CD8-positive, alpha-beta T cell (primary cell): ENCODE measurements at places on chromosomes 13 and 19. TPM values are rescaled to one million over a fixed set of nuclear protein-coding genes. Genes with fewer than 3 reads are reported as not detected.
A peak's percentile ranks its signal among the peaks of the same experiment; 100 is the strongest.

The CGB3 gene
- not detected for total RNA-seq

The TNFSF13B gene
- 1.3 TPM for total RNA-seq

The TSPAN16 gene
- total RNA-seq = not detected

The AZU1 gene
- total RNA-seq = 0.69 TPM

The CLEC17A gene
- 0.35 TPM for total RNA-seq

The MCEMP1 gene
- total RNA-seq = 1.5 TPM

The IRGC gene
- total RNA-seq = not detected

GRCh38 chr13:79307433-79307861 lies 98.6 kb downstream of the RBM26 start:
- DNase-seq = no peak

DNA sequence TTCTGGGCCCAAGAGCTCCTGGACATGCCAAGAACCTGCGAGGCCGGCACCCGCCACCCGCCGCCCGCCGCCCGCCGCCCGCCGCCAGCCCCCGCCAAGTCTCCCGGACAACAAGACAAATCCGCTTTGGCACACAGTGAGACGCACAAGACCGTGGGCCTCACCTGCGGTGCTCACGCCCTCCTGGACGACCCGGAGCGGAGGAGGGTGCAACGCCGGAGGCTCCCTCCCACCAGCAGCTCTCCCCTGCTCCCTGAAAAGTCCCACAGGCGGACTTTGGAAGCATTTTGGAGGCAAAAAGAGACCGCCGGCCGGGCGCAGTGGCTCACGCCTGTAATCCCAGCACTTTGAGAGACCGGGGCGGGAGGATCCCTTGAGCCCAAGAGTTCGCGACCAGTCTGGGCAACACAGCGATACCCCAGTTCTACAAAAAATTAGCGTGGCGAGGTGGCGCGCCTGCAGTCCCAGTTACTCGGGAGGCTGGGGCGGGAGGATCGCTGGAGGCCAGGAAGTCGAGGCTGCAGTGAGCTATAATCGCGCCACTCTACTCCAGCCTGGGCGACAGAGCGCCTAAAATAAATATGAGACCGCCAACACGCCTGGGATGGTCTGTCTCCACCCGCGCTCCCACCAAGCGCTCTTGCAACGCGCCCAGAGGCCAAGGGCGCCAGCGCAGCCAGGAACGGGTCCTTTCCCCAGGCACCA lies 783 bp downstream of the RHPN2 start:
- DNase-seq = no peak

GRCh38 chr13:87982400-87982799 lies 311.2 kb downstream of the SLITRK5 start:
- no peak for DNase-seq

DNA sequence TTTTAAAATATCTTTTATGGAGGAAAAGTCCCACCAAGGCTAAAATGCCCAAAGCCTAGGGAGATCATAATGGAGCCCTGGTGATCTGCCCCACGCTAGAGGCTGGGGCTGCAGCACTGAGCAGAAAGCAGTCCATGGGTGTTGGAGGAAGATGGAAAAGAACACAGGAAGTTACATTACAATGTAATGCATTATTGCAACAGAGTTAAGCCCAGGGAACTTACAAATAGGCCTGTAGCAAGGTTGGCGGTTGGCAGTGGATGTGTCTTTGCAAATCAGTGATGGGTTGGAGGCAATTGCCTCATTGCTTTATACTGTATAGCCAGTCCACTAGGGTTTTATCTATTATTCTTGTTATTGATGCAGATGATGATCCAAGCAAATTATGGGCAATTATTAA lies 399.9 kb downstream of the NDFIP2 start:
- DNase-seq = no peak

DNA sequence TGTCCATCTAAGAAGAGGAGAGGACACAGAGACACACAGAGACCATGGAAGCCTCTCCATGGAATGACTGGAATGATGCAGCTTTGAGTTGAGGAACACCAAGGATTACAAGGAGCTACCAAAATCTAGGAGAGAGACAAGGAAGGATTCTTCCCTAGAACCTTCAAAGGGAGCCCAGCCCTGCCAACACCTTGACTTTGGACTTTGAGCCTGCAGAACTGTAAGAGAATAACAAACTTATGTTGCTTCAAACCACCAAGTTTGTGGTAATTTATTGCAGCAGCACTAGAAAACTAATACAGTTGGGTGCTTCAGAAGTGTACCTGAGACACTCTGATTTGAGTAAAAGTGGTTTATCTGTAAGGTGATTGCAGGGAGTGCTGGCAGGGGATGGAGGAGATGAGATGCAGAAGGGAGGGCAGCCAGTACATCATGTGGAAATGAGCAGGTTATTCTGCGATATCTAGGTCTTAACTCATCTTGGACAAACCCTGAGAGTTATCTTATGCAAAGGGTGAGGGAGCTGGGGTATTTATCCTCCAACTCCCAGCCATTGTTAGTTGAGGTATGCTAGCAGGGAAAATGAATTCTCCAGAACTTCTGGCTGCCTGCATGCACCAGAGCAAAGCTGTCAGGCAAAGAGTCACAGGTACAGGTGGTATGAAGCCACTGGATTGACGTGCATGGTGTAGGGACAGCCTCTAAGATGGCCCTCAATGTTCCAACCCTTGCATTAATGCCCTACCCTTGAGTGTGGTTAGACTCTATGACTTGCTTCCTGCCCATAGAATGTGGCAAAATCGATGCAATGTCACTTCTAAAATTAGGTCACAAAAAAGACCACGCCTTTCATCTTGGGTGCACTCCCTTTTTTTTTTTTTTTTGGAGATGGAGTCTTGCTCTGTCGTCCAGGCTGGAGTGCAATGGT lies 31.3 kb upstream of the ADGRL1 start:
- no peak for DNase-seq

- no peak for DNase-seq
These were observed 14.5 kb downstream of the ARHGEF7 start for GRCh38 chr13:111129465-111130115.

GRCh38 chr13:45851171-45851921 lies at the start of gene SIAH3:
TSS of gene SIAH3 (minus strand) at chr13:45851753. CDS start at chr13:45851629, 124 bp downstream.
- DNase-seq = peak; percentile 58

DNA sequence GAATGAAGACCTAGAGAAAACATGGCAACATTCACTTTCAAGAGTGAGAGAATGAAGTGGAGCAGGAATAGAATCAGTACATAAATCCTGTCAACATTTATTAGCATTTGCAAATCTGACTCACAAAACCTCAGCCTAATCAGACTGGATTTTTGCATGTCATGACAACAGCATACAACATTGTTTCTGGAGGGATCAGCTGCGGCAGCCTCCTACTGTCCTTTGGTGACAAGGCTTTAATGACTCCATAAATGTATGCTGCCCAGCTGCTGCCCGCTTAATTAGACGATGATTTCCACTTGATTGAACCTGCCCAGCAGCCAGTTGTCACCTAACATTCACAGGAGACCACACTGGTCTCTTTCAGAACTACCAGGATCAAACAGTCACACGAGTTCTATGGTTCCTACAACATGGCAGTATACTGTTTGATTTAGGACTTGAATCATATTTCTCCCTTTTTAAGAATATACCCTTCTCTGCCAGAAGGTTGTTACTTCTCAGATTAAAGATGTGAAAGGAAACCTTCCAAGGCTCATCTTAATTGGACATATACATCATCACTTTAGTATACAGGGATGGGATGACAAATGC lies 9.3 kb downstream of the EBPL start:
- DNase-seq = no peak

- DNase-seq = no peak
These were observed 14.4 kb upstream of the DPP9 start for GRCh38 chr19:4737955-4738600.

DNA sequence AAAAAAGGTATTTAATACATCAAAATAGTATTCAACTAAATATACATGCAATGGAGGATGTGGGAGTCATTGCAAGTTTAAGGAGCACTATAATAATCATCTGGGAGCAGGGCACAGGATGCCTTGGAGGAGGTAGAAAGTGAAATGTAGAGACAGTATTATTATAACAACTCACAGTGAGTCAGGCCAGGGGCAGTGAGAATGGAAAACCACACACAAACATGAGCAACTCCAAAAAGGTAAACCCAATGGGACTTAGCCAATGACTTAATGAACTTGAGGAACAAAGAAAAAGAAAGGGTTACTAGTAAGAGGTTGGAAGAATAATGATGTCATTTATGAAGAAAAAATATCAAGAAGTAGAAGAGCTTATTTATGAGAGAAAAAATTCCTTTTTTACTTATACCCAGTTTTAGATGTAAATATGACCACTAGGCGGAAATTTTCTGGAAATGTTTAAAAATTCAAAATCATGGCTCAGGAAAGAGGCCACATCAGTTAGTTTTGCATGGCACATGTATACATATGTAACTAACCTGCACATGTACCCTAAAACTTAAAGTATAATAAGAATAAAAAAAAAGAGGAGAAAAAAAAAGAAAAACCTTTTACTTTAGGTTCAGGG lies 389.3 kb downstream of the SUCLA2 start:
- no peak for DNase-seq

DNA sequence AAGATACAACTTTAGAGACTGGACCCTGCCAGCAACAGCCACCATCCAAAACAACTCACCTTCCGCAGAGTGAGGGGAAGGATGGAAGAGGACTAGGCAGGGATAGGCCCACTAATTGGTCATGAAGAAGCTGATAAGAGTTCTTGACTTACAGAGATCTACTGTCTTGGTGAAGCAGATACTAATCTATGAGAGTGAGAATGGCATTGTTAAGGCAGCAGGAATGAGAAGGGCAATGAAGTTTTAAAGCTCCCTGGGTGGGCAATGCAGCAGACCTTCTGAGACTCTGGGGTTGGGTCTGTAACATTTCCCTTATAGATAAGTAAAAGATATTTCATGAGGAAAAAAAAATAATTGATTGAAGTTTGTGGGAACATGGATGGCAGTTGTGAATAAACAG lies 63.7 kb downstream of the KLF12 start:
- no peak for DNase-seq

GRCh38 chr13:21020176-21020575 lies 41.2 kb downstream of the LATS2 start:
- no peak for DNase-seq

GRCh38 chr13:23684647-23685046 lies 114.4 kb downstream of the TNFRSF19 start:
- no peak for DNase-seq

- DNase-seq = no peak
These were observed 7.4 kb upstream of the CYP4F3 start for GRCh38 chr19:15633082-15633835.

DNA sequence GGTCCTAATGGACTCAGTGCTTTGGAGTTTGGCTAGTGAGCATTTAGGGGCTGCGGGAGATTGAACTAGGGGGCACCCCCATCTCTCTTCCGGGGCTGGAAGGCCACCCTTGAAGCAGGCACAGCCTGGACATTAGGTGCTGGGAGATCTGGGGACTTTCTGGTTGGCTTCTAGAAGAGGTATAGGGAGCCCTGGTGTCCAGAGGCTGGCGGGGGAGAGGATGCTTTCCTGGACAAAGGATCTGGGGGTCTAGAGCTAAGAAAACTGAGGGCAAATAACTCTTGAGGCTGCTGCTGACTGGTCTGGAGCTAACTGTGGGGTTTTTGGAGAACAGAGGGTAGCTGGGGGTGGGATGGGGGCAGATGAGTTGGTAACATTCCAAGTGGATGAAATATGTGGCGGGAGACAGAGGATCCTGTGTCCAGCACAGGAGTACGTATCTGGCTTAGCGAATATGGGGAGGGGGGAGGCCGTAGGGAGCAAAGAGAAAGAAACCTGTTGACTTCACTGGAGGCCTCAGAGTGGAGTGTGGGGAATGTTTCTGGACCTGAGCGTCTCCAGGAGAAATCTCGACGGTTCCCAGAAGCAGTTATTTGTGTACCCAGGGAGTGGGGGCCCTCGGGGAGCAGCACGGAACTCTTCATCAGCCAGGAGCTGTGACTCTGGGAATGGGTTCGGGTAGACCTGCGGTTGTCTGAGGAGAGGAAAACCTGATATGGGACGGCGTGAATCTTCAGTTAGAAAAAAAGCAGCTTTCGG lies 1.4 kb downstream of the HNRNPUL1 start:
- DNase-seq = peak; percentile 31

- no peak for DNase-seq
These were observed 85.4 kb downstream of the SLC7A1 start for GRCh38 chr13:29509999-29510589.

DNA sequence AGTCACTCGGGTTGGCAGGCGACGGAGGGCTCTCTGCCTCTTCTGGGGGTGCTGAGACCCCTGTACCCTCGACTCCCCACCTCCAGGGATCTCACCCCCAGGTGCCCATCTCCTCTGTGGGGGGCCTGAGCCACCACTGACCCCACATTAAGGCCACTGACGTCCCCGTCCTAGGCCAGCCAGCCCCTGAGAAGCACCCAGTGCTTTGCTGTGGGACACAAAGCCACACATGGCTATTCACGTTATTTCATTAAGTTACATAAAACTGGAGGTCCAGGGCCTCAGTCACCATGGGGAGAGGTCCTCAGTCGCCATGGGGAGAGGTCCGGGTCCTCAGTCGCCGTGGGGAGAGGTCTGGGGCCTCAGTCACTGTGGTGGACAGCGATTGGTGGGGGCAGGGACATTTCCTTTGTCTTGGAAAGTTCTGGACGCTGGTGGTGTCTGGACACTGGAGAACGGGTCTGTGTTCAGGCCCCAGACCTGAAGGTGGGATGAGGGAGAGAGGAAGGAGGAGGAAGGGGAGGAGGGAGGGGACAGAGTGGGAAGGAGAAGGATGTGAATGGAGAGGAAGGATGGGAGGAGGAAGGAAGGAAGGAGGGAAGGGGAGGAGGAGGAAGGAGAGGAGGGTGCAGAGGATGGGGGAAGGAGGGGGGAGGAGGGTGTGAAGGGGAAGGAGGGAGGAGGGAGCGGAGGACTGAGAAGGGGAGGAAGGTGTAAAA lies 3.9 kb upstream of the EFNA2 start:
- DNase-seq = no peak

DNA sequence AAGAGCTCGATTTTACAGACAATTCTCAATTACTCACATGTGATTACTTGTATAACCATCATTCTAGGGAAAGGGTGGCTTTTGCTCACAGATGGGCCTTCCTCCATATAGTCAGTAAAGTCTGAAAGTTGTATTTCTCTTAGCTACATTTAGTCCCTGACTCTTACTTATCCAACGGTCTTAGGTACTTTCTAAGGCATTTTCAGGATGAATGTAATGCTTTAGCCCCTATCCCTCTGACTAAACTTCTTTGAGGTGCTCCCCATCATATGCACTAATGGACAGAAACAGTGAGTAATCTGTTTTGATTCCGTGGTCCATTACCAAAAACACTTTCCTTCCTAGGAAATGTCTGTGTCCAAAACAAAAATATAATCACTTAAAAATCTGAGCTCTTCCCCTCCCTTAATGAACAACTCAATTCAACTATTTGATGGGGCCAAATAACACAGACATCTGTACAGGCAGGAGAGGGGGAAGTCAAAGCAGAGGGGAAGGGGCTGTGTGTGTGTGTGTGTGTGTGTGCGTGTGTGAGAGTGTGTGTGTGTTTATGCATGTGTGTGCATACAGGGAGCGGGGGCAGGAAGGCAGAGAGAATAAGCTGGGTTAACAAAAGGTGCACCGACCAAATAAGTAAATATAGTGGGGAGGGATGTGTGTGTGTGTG lies 84.9 kb downstream of the USP12 start:
- DNase-seq = no peak

DNA sequence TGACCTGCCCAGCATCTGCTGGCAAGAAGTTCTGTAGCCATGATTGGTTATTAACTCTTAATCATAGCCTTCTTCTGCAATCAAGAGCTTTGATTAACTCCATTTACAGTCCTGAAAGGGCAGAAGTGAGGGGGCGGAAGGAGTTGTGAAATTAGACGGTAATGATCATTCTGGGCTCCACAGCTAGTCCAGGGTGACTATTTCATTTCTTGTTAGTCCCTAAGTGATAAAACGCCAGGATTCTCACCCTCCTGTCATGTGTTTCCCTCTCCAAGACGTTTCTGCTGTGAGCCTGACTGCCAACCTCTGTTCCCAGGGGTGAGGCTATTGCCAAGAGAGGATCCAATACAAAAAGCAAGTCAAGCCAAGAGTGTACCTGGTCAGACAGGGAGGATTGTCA lies 155.9 kb upstream of the IPO5 start:
- DNase-seq = no peak
